ENCODE measurements at places on chromosomes 16 and 17.

GRCh38 chr17:15260376-15261257 lies 4.5 kb downstream of the PMP22 start:
- peak; percentile 41 for DNase-seq

DNA sequence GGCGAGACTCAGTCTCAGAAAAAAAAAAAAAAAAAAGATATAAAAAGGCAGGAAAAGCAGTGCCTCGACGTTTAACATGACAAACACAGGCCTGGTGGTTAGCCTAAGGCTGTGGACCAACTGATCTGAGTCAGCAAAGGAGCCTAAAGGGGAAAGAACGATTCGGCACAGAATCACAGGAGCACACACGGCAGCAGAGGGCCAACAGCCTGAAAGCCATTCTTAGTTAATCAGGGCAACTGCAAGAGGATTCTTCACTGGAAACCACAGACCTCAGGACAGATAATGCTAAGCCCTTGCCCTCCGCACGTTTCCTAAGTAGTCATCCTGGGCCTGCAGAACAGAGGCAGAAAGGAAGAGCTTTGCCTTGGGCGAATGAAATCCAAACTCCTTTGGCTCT lies 14.7 kb downstream of the TMEM11 start:
- no peak for DNase-seq

DNA sequence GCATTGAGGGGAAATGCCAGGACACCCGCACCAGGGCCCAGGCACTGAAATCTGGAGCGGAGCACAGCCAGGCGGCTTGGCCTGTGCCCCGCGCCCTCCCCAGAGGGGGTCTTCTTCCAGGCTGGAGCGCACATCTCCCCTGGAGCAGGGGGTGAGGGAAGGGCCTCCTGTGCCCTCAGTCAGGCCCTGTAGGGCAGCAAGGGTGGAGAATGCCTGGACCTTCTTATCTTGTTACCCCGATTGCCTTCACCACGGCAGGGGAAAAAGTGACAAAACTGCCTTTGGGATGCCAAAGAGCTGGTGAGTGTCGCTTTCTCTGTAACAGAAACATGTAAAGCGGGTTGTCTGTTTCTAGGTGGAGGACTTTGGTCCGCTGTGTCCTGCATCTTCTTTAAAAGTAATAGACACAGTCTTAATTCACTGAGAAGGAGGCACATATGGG lies 48.3 kb upstream of the BAHCC1 start:
- no peak for DNase-seq

DNA sequence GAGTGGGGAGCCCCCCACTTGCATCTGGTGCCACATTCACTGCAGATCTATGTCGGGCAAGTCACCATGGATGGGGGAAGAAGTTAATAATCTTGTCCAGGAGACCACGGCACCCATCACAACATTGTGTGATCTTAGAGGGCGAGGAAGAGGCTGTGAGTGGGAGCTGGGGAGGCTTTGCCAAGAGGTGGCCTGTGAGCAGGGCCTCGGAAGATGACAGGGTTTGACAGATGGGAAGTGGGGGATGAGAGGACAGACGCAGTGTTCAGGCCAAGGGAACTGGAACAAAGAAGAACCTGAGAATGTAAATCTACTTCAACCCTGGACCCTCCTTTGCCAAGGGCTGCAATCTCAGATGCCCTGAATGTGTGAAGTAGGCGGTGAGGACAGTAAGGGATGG lies 12.4 kb downstream of the ACE start:
- no peak for DNase-seq

DNA sequence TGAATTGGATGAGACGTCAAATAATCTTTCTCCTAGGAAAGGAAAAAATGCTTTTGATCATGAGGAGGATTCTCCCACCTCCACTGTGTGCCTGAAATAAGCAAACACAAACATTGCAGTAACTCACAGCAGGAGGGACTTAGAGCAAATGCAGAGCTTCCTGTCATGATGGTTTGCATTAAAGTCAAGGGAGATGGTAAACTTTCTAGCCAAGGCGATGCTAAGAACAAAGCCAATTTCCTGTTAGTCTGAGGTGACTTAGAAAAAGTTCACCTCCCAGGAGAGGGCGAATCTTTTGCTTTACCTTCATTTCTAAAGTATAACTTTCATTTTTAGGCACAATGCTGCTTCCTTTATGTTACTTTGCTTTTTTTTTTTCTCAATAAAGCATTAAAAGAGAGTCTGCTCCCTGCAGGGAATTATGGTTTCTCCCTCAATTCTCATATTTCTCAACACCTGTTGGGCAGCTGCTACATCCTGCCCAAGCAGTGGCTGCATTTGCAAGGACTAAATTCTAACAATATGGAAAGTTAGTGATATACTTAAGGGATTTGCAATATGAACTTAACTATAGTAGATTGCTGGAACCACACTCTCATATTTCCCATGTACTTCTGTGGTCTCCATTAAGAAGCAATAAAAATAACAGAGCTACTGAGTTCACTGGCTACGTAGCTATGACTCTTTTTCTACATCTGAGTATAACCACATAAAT lies 175.6 kb downstream of the PCTP start:
- DNase-seq: no peak

- DNase-seq: no peak
Measured at GRCh38 chr16:83954577-83955016, 1.6 kb downstream of the OSGIN1 start.
